Left renal pelvis (tissue), 4 donors: ENCODE measurements at places on chromosomes 6 and 20.

GRCh38 chr6:157323966-157324300, 614 bp upstream of the TMEM242 start:
- peak; percentile 87 for DNase-seq

DNA sequence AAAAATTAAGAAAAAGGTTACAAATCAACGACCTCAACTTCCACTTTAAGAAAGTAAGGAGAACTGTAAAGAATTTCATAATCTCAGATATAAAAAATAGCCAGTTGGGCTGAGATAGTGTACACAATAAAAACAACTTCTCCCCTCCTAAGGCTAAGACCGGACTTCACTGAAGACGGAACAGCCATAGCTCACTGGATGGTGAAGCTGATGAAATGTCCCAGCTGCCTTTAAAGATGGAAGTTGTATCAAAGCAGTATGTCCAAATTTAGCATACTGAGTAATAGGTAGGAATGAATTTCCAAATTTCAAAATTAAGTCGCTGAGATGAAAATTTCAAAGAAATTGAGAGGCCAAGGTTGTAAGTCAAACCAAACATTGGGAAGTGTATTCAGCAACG, 153.3 kb downstream of the RNGTT start:
- DNase-seq, result no peak

DNA sequence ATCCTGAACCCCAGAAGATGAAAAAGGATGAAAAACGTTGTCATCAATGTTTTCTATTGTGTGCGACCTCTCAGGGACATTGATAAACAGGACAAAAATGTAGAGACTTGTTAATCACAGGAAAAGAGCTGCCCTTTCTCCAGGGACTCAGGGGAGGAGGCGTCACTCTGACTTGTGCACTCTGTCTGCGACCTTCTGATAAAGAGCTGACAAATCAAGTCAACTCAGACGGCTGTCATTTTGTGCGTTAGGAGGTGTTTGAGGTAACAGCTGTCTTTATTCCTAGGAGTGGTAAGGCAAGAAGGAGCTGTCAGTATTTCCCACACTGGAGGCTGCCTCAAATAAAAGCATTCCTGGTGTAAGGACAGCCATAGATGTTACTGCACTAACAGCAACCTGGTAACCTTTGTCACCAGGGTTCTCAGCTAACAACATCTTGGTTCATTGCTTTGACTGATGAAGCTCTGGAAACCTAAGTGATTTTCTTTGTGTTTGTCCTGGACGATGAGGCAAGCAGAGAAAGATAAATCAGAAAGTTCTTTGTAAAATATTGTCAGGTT, 38.6 kb upstream of the NXT1 start:
- no peak for DNase-seq

DNA sequence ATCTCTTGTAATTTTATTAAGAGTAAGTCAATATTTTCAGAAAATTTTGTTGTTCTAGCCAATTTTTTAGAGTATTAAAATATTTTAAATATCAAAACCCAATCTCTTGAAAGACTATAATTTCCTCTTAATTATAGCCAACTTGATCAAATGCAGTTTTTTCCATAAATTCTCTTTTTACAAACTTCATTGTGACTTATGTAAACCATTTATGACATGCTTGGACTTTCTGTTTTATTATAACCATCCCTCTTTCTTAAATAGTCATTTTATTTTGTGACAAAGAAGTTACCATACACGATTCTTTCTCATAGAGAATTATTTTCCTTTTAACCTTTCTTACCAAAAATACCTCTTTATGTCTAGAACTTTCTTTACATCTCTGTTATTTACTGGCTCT, 1075.5 kb downstream of the KHDRBS2 start:
- DNase-seq, result no peak

DNA sequence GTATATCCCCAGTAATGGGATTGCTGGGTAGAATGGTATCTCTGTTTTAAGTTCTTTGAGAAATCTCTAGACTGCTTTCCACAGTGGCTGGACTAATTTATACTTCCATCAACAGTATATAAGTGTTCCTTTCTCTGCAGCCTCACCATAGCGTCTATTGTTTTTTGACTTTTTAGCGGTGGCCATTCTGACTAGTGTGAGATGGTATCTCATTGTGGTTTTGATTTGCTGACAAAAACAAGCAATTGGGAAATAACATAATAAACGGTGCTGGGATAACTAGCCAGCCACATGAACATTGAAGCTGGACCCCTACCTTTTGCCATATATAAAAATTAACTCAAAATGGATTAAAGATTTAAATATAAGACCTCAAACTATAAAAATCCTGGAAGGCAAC, 14.2 kb downstream of the OR2A4 start:
- no peak for DNase-seq

- DNase-seq, result no peak
Measured at GRCh38 chr6:18681832-18682503, 294.8 kb downstream of the RNF144B start.

- DNase-seq, result no peak
Measured at GRCh38 chr6:55379471-55379870, 52.2 kb downstream of the GFRAL start.

DNA sequence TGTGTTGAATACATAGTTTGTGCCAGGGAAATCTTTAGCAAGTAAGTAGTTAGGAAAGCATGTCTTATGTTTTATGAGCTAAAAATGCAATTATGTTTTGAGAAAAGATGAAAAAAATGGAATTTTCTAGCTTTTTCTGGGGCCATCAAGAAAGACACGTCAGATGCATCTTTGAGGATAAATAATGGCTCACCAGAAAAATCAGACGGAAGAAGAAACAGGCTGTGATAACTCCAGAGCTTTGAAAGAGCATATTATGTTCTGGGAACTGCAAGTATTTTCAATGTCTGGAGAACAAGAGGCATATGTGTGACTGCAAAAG, 173.7 kb downstream of the CLVS2 start:
- DNase-seq, result no peak

DNA sequence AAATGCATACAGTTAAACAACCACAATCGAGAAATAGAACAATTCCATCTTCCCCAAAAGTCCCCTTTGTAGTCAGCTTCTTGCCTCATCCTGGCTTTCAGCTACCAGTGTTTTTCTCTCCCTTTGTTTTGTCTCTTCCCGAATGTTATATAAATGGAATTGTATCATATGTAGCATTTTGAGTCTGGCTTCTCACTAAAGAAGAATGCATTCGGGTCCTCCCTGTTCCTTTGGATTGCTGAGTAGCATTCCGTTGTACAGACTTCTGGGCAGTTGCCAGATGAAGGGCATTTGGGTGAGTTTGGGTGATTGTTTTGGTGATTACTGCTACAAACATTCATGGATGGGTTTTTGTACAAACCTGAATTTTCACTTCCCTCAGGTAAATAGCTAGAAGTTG, 27.8 kb downstream of the PRPH2 start:
- no peak for DNase-seq
